Dermis microvascular lymphatic vessel endothelial cell (primary cell): ENCODE measurements at places on chromosomes 2 and 18. TPM values are rescaled to one million over a fixed set of nuclear protein-coding genes. Genes with fewer than 3 reads are reported as not detected.

The MEP1B gene
- total RNA-seq = not detected in 2 replicates

The ABCA12 gene
- total RNA-seq = not detected in 2 replicates

The RAPGEF4 gene
- total RNA-seq = 14.2 and 17.7 TPM in 2 replicates

The DSEL gene
- 8.5 and 19.3 TPM in 2 replicates for total RNA-seq

The ACMSD gene
- total RNA-seq = not detected in 2 replicates
